ENCODE measurements at places on chromosomes 6 and 20. TPM values are rescaled to one million over a fixed set of nuclear protein-coding genes. Genes with fewer than 3 reads are reported as not detected.
A peak's percentile ranks its signal among the peaks of the same experiment; 100 is the strongest.

DNA sequence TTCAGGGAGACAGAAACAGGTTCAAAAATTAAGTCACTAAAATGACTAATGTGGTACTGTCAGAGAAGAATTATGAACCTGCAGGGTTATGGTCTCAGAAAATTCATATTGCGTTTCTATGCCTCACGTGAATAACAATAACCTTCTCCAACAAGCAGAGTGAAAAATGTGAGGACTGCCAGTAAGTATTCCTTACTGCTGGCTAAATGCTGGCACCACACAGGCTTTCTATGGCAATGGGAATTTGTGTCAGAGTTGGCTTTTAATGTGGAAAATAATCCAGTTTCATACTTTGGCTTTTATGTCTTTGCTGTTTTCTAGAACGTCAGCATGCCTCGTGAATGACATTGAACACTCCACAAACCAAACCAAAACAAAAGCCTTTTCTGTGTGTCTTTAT is 656.0 kb downstream of the KIF16B start:
- DNase-seq: no peak

GRCh38 chr6:144143878-144144277 is 6.4 kb upstream of the STX11 start:
- no peak for DNase-seq

GRCh38 chr20:47544852-47545251 is 43.2 kb downstream of the NCOA3 start:
- DNase-seq: no peak

GRCh38 chr20:51529081-51529681 is 13.3 kb downstream of the NFATC2 start:
- no peak for DNase-seq

DNA sequence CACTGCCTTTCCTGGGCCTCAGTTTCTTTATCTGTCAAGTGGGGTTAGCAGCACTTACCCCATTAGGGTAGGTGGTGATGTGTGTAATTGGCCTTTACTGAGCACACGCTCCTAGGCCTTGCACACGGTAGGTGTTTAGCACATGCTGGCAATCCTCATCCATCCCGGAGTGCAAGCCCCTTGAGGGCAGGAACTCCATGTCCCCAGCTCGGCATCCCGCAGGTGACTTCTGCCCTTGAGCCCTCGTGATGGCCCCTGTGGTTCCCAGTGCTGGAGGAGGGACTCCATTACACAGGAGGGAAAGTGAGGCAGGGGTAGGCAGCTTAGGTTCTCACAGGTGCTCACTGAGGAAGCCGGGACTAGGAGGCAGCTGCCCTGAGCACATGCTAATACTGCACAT is 40.0 kb downstream of the MYH7B start:
- no peak for DNase-seq

DNA sequence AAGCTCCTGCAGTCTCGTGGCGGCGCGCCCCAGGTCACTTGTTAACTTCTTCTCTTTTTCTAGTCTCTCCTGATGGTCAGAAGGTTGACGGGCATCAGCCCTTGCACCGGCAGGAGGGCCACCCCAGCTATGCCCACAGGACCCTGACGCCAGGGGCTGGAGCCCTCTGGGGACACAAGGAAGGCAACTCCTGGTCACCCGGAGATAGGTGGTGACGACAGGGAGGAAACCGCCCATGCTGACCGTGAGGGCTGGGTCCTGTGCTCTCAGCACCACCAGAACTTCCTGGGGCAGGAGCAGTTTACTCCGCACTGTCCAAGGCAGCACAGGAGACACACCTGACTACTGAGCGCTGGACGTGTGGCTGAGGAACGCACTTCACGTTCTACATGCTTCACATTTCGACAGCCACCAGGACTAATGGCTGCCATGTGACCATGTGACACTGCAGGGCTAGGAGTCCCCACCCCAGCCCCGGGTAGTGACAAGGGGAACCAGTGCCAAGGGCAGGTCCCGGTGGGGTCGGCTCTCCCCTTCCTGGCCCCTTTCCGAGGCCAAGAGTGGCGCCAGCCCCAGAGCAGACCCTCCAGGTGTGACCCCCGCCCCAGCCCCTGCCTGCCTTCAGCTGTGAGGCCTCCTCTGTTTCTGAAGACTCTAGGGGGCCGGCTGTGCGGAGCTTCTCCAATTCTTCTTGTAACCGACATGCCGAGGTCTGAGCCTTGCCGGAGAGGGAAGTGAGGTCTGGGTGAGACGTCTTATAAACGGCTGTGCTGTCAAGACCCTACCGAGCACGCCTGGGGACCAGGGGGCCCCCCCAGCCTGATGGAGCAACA is 45.2 kb downstream of the DSTN start:
- peak; percentile 61 for DNase-seq

- DNase-seq: no peak
Observed at GRCh38 chr6:56819604-56820003, 135.3 kb upstream of the BEND6 start.

DNA sequence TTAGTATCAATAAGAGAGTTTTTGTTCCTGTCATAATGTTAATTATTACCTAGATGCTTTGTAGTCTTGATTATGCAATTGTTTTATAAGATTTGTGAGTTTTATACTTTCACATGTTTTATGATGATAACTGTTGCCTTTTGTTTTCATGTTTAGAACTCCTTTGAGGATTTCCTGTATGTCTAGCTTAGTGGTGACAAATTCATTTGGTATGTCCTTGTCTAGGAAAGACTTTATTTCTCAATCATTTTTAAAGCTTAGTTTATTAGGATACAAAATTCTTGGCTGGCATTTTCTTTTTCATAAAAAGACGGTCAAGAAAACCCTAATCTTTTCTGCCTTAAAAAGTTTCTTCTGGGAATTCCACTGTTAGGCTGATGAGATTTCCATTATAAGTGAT is 849.9 kb upstream of the EYS start:
- DNase-seq: no peak

DNA sequence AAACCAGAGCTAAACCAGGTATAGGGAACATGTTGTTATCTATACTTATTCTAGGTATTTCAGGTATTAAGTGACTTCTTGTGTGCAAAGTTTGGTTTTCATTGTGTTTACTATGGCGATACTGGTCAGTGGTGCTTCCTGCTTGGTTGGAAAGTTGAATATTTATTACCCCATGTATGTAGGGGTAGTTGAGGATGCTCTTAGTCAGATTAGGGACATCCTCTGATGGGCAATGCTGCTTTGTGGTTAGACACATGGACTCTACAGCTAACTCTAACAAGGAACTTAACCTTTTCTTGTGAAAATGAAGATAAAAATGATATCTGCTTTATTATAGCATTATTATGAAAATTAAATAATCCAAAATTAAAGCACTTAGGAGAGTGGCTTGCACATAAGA is 44.1 kb upstream of the ENPP1 start:
- no peak for DNase-seq

- peak; percentile 35 for DNase-seq
Observed at GRCh38 chr20:3192226-3193015, 12.1 kb downstream of the DDRGK1 start.

DNA sequence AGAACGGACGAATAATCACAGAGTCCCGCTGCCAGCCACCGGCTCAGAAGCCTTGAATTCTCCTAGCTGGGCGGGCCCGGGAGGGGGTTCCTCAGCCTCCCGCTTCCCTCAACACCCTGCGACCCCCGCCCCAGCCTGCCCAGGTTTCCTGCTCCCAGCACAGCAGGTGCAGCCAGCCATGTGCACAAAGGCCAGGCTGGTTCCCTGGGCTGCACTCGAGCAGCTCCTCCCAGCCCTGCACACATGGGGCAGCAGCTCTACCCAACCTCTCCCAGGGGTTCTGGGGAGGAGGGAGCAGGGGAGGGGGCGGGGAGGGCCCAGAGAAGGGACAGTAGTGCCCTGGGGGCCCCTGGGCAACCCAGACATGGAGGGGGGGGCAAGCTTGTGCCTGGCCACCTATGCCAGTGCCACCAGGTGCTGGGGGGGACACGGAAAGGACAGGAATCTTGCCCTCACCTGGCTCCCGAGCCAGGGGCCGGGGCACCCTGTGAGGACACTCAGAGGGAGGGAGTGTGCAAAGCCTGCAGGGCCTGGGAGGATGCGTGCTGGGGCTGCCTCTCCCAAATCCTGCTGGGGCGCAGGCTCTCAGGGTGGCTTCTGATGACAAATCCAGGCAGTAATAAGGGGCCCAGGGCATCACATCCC is 1.2 kb upstream of the NTSR1 start:
- DNase-seq: no peak

GRCh38 chr6:151044465-151045441 is 179.3 kb downstream of the MTHFD1L start:
- peak; percentile 71 for DNase-seq

DNA sequence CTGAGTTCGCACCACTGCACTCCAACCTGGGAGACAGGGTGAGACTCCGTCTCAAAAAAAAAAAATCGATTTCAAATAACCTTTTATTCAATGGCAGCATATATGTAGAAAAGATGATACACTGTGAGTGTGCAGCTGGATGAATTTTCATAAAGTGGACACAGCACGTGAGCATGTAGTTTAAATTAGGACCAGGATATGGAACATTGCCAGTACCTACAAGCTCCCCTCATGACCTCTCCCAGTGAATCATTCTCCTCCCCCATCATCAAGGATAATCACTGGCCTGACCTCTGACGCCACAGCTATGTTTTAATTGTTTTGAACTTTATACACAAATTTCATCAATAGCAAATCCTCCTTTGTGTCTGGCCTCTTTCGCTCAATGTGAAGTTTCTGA is 53.8 kb upstream of the HDAC2 start:
- DNase-seq: no peak

DNA sequence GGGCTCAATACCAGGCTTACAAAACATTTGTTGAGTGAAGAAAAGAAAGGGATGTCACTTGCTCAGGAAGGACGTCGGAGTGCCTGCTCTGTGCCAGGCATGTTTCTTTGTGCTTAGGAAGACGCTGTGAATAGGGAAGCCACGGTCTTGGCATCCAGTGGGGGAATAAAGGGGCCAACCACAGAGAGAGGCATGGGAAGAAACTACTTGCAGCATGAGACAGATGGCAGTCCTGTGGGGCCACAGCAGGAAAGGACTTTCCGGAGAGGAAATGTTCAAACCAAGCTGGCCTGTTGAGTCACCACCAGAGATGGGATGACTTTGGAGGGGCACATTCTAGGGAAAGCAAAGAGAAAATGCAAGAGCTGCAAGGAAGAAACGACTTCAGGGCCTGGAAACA is 173.2 kb downstream of the CDH26 start:
- no peak for DNase-seq

- DNase-seq: no peak
Observed at GRCh38 chr6:135115834-135116233, 61.2 kb upstream of the HBS1L start.

DNA sequence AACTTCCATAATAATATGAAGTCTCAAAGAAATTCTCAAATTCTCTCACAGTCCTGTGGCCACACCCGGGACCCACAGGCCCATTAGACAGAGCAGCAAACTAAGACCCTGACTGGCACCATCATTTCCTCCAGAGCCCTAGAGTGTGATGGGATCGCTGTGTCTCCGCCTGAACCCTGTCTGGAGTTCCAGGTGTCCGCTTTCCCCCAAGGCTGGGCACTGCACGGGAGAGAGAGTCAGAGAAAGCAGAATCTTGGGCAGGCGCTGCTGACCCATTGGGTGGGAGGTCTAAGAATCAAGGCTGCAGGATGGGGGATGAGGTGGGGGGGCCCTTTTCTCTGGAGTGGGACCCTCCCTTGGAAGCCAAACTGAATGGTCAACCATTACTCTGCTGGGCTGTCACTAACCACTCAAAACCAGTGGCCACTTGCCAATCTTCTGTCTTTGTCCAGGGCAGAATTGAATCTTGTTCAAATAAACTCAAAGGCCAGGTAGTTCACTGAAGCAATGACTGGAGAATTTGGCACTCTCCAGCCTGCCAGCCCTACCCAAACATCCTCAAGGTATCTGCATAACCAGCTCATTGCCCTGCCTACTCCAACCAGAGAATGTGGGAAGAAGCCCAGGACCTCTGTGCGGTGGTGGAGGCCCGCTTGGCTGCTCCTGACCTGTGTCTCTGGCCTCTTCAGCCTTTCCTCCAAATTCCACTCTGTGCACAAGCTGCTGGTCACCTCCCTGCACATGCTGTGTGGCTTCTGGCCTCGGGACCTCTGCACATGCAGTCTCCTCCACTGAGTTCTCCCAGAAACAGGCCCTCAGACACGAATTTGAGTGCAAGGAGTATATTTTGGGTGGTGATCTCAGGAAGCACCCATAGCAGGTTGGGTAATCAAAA is 141.1 kb downstream of the CEBPB start:
- DNase-seq: peak; percentile 65

GRCh38 chr20:59994697-59995122 is 36.5 kb downstream of the CDH26 start:
- DNase-seq: peak; percentile 73

- no peak for DNase-seq
Observed at GRCh38 chr20:62739067-62739466, 30.4 kb downstream of the NTSR1 start.

DPPA5 gene
- total RNA-seq: not detected

SLC52A3 gene
- total RNA-seq: 1.1 TPM

AVP gene
- not detected for total RNA-seq

SOBP gene
- 6.9 TPM for total RNA-seq

KIAA1755 gene
- total RNA-seq: 1.3 TPM

GABRR1 gene
- total RNA-seq: not detected

VTA1 gene
- 35.2 TPM for total RNA-seq

TUBB1 gene
- 6.5 TPM for total RNA-seq

SALL4 gene
- total RNA-seq: 0.09 TPM

ALDH5A1 gene
- total RNA-seq: 13.8 TPM

IL20RA gene
- 10.9 TPM for total RNA-seq

All from lower lobe of right lung (tissue), 2 donors.